ENCODE measurements at places on chromosomes 2 and 18.

DNA sequence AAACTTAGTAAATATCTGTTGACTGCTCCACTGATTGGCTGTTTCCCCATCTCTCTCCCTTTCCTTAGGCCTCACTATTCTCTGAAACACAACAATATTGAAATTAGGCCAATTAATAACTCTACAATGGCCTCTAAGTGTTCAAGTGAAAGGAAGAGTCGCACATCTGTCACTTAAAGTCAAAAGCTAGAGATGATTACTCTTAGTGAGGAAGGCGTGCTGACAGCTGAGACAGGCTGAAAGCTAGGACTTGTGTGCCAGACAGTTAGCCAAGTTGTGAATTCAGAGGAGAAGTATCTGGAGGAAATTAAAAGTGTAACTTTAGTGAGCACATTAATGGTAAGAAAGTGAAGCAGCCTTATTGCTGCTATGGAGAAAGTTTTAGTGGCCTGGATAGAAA, 48.4 kb downstream of the PLEK start:
- no peak for DNase-seq

DNA sequence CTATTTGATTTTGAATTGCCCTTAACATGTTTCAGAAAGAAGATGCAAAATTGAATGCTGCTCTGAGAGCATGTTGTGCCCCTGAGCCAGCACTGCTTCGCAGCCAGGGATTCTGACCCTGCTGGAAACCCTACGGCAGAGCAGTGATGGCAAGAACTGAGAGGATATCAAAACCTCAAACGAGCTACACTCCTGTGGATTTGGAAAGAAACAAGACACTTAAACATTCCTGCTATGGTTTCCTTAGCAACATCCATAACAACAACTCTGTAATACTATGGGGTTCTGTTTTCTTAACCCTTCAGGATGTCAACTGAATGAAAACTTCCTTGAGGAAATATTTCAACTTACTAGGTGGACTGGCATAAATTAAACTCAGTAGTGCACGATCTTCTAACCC, 649.1 kb downstream of the NYAP2 start:
- DNase-seq: peak; percentile 83

GRCh38 chr2:159903443-159904126, 105.6 kb upstream of the CD302 start:
- no peak for DNase-seq

GRCh38 chr2:104378853-104379374, 475.0 kb upstream of the POU3F3 start:
- no peak for DNase-seq

- DNase-seq: no peak
Observed at GRCh38 chr18:47522359-47522758, 270.9 kb upstream of the SKOR2 start.

DNA sequence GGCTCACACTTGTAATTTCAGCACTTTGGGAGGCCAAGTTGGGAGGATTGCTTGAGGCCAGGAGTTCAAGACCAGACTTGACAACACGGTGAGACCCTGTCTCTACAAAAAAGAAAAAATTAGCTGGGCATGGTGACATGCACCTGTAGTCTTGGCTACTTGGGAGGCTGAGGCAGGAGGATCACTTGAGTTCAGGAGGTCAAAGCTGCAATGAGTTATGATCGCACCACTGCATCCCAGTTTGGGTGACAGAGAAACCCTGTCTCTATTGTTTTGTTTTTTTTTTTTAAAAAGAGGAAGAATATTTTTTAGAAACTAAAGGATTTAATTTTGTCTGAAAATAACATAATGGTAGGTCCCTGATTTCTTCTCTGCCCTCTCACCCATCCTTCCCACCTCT, 79.4 kb upstream of the TMEM200C start:
- no peak for DNase-seq

DNA sequence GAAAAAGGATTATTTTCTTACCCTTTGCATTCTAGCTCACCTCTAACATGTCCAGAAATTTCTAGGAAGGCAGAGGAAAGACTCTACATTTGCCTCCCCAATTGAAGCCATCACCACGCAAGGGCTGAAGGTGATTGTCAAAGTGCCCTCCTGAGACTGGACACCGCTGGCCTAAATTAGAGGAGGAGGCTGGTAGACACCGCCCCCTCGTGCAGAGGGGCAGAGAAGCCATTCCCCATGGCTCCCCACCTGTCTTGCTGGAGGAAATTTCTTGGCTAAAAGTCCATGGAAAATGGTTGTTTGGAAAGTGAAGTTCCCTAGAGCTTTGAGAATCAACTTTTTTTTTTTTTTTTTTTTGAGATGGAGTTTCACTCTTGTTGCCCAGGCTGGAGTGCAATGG, 31.3 kb upstream of the CREB1 start:
- DNase-seq: no peak

DNA sequence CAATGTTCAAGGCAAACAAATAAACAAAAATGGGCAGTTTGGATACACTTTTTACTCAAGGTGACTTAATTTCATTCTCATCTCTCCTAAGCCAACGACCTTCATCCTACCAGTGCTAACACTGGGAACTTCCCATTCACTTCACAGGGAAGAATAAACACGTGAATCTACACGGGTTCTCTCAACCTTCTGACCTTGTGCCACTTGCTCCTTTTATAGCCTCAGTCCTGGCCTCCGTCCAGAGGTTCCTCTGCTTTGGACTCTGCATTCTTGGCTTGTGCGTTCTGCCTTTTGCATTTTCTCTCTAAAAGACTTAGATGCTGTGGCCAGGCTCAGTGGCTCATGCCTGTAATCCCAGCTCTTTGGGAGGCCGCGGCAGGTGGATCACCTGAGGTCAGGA, 13.8 kb downstream of the ZNF2 start:
- DNase-seq: no peak

DNA sequence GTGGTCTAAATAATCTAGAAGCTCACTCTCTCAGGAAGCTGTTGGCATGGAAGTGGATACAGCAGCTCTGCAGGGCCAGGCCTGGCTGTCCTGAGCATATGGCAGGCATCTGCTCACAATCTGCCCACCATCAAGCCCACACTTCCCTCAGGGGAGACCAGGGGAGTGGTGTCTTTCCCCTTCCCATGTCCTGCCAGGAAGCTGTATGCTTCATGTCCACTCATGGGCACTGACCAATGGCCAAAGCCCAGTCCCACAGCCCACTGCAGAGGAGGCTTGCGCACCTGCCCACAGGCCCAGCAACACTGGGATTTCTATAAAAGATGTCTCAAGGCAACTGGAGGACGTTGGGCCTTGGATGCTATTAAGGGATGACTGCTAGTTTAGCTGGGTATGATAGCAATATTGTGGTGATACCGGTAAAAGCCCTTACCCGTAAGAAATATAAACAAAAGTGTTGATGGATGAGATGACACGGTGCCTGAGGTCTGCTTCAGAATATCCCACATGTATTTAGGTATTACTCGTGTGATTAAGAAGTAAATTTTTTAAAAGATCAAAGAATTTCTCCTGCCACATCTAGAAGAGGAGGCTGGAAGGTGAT, 106.7 kb upstream of the CTDP1 start:
- DNase-seq: no peak

DNA sequence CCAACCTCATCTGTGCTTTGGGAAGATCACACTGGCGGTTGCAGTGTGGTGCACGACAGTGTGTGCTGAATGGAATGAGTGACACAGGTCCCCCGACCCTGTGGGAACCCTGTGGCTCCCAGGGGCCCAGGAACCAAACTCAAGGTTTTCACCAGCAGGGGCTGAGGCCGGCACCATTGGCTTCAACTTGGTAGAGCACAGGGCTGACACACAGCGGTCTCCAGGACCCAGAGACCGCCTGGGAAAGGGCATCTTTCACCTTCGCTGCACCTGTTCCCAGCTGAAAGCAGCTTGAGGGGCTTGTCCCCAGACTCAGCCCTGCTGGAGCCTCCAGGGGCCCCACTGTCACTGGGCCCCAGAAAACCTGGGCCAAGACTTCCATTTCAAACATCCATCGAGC, 59.0 kb upstream of the ODC1 start:
- no peak for DNase-seq

DNA sequence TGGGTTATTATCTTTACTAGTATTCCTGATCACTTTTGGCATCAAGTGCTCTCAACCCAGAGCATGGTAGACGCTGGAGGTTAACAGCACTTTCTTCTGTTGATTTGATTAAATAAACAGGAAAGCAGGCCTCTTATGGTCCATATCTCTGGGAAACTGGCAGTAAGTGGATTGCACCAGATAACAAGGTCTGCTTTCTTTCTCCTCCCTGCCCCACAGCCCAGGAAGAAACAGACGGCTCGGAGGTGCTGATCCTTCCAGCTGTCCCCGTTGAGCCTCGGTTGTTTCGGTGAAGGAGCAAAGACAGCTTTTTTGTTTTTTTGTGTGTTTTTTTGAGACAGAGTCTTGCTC, 100.8 kb upstream of the KCTD1 start:
- no peak for DNase-seq

GRCh38 chr2:109384308-109385271, 229.2 kb downstream of the SEPTIN10 start:
- no peak for DNase-seq

DNA sequence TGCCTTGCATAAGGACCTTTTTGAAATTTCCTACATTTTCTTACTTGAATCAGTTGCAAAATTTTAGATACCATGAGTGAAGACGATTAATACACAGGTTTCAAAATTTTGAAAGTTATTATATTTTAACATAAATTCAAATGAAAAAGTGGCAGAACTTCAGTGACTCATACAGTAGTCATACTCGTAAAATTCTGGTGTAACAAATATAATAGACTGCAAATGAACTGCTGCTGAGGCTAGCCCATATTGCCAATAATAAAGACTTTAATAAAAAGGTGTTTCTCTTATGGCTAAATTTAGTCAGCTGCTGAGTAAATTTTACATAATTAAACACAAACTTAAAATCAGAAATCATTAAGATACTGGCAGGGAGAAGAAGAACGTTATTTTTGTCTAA, 36.9 kb downstream of the MSH6 start:
- DNase-seq: no peak

- no peak for DNase-seq
Observed at GRCh38 chr2:202669841-202670240, 35.1 kb downstream of the FAM117B start.

DNA sequence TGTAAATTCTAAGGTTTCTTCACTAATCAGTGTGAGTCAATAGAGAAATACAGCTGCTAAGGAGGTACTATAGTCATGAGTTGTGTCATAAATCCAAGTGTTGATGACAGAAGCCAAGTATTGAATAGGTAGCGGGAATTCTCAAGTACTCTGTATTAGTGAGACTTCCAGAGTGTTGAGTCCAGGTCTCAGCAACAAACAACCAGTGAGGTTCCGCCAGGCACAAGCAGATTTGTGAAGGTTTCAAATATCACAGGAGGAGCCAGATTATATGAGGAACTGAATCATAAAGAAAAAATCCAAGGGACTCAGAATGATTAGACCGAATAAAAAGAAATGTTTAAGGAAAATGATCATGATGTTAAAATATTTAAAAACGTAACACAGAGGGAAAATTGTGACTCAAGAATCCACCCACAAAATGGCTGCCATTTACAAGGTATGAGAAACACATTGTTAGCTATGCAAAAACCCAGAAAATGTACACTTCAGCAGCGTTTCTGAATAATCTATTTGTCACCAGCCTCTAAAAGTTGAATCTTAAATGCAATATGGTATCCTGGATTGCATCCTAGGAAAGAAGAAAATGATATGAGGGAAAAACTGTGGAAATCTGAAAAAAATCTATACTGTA, 27.3 kb upstream of the EVA1A start:
- DNase-seq: peak; percentile 64

DNA sequence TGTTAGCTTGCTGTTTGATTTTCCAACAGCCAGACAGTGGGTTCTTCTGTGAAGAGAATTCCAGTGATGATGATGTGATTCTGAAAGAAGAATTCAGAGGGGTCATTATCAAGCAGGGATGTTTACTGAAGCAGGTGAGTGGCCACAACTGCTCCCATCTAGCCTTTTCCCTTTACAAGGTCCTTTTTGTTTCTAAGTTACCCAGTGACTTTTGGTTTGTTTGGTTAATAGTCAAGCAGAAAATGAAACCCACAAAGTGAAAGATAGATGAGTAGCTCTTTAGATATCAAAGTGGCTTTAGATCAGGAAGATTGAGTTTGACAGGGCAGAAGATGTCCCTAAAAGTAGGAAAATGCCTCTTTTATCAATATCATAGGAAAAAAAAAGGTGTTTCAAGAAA, 23.3 kb downstream of the PLEK start:
- no peak for DNase-seq

DNA sequence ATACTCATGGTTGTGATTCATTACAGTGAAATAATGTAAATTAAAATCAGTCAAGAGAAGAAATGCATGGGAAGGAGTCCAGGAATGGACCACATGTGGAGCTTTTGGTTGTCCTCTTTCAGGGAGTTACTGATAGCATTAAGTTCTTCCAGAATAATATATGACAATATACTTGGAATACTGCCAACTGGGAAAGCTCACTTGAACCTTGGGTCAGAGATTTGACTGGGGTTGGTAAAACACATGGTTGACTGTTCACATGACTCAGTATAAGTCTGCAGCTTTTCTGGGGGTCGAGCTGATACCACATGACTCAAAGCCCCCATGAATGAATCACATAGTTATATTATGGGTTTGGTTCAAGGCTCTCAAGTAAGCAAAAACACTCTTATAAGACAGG, 1109.0 kb upstream of the CHAC2 start:
- DNase-seq: no peak

DNA sequence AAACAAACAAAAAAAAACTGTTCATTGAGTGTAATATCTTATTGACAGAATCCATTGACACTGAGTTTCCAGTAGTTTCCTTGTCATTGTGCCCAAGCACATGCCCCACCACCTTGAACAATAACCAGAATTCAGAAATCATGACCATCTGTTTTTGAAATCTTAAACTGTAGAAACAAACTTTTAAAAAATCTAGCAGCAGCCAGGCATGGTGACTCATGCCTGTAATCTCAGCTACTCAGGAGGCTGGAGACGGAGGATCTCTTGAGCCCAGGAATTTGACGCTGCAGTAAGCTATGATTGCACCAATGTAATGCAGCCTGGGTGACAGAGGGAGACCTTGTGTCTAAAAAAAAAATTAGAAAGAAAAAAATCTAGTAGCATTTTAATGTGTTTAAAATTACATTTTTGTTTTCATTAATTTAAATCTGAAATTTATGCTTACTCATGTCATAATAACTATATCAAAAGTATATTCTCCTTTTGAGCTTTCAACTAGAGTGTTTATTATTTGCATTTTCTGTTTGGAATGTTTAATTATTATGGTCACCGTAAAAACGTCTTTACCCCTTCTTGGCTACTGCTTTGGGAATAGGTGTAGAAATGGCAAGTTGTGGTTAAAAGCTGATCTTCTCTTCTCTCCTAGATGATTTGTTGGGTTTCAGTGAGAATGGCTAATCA, 25.2 kb upstream of the STON1 start:
- peak; percentile 77 for DNase-seq

- DNase-seq: no peak
Observed at GRCh38 chr2:209451209-209451834, 27.5 kb downstream of the MAP2 start.

DNA sequence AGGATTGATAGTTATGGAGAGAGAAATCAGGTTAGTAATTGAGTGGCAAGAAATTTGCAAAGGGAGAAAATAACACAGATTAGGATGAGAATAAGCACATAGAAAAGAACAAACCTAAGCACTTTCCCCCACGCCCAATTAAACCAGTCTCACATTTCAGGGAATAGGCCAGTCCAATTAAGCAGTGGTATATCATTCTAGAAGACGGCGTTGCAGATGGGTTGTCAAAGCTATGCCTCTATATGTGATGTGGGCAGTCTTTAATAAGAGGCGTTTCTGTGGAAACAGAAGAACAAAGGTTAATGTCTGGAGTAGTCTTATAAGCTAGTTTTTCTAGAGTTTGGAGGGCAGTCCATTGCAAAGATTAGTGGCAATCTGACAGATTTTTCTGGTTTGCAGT, 61.6 kb downstream of the B3GNT2 start:
- no peak for DNase-seq

Data from NCI-H226 (cell line).